ENCODE measurements at places on chromosomes 4 and X. TPM values are rescaled to one million over a fixed set of nuclear protein-coding genes. Genes with fewer than 3 reads are reported as not detected.

The COX7B2 gene
- total RNA-seq, result not detected

- DNase-seq, result no peak
These were observed 55.7 kb upstream of the PDGFRA start for GRCh38 chr4:54173281-54173912.

GRCh38 chrX:18101087-18101486 is 119.6 kb downstream of the BEND2 start:
- DNase-seq, result no peak

DNA sequence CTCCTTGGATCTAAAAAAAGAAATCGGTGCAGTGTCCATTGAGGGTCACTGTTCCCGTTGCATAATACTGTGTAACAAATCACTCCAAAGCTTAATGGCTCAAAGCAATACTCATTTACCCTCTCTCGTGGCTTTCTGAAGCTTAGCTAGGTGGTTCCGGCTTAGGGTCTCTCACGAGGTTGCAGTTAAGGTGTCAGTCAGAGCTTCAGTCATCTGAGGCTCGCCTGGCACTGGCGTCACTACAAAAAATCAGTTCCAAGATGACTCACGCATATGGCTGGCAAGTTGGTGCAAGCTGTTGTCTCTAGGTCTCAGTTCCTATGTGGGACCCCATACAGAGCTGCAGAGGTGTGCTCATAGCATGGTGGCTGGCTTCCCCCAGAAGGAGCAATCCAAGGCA is 91.0 kb downstream of the BEND2 start:
- no peak for DNase-seq

GRCh38 chr4:182286035-182286434 is 42.8 kb downstream of the TENM3 start:
- no peak for DNase-seq

DNA sequence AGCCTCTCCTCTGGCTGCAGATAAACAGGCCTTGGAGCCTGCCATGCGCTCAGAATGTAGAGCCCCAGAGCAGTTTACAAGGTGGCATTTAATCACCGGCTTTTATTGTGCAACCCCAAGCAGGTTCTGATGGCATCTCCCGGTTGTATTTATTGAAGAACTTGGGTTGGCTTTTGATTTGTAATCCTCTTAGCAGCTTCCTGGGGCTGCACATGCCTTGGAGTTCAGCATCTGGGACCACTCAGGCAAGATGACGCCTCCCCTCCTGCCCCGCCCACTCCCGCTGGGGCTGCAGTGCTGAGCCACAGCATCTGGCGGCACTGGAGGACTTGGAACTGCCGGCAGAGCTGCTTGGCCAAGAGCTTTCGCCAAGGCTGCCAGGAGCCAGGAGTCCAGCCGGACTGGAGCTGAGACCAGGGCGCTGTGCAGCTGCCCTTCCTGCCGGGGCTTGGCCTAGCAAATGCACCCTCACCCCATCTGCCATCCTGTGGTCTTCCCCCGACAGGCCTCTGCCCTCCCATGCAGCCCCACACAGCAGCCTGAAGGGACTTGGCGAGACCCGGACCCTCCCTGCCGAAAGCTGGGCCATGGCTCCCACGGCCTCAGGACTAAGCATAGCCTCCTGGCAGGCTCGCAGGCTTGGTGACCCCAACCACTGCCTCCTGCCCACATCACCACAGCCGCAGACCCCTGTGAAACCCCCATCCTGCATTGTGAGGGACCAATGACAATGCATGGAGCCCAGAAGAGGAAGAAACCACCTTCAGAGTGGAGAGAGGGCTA is 5.4 kb downstream of the HTRA3 start:
- no peak for DNase-seq

DNA sequence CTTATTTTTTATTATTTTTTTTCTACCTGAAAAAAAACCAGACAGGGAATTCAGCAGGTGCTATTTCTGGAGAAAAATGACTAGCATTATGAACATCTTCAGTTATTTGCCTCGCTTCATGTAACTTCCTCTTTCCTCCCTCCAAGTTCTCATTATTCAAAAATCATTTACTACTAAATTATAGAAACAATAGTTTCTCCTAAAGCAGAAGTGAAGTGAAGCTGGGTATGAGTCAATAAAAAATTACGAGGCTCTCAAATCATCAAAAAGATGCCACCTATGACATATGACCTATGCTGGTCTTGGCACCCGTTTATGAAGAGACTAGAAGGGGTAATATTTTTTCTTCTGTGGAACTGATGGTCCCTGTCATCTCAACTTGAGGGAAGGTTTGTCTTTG is 145.0 kb upstream of the AADAT start:
- no peak for DNase-seq

DNA sequence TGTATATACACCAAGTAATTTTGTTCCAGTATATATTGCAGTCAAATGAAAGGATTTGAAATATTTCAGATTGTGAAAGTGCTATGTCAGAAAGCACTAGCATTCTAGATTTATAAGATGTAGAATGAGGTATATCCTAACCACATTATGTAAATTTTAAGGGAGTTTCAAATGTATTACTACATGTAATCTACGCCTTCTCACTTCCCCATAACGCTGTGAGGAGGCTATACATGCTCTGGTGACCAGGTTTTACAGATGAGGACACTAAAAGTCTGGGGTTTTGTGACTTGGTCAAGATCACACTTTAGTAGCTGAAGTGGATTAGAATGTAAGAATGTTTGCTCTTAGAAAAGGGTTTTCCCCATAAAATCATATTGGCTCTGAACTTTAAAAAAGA is 8.1 kb downstream of the ENPEP start:
- DNase-seq, result no peak

Measured in T-helper 17 cell (primary cell).